ENCODE measurements at places on chromosomes 1 and 21.

DNA sequence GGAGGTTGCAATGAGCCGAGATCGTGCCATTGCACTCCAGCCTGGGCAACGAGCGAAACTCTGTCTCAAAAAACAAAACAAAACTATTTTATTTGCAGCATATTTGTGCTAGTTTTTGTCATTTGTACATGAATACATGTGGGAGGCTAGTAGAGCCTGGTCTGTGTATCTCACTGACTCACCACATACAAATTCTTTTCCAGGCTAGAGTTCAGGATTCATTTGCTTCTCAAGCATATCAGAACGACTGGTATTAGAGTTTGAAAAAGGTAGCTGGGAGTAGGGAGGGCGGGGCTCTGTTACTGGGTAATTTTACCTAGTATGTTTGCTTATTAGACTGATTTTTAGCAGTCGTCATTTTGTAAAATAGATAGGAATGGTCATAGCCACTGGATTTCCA, 4.5 kb upstream of the TOR3A start:
- no peak for DNase-seq

DNA sequence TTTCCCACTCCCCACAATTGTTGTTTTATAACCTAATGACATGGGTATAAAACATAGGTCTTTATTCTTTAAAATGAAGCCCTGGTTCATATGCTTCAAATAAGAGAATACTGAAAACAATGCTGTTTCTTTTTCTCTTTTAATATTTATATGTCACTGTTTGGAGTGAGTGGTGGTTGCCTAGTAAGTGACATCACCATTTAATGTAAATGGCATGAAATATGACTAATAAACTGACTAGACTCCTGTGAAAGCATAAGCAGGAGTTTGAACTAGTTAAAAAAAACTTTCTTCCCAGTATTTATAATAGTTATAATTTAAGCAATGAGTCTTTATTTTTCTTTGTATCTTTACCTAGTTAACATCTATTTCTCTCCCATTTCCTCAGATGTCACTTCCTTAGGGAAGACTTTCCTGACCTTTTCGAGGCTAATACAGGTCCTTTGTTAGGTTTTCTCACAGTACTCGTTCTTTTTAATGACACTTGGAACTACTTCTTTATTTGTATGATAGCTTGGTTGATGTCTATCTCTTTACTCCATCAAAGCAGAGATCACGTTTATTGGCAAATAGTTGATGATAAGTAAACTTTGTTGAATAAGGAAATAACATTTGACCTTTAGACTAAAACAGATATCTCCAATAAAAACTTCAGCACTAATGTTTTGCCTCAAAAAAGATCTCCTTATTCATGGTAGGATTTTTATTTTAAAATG, 105.4 kb upstream of the PDC start:
- no peak for DNase-seq

DNA sequence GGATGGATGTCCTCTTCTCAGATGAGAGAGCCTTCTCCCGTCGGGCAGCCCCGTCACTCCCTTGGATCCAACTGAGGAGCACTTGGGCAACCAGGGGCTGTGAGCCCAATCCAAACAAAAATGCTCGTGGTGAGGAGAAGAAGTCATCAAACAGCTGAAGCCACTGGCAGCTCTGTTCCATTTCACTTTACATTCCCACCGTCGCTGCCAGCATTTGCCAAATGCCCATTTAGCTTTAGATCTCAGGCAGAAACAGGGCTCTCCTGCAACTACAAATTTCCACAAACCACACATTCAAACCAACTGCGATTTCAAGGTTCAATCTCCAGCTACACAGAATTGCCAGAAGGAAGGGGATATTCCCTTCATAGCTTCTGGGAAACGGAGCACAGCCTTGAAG, 634.6 kb downstream of the SMYD3 start:
- DNase-seq, result no peak

- DNase-seq, result no peak
These were observed 212.5 kb downstream of the TOMM20 start for GRCh38 chr1:234915924-234916675.

- no peak for DNase-seq
These were observed 16.0 kb downstream of the PSRC1 start for GRCh38 chr1:109266965-109267364.

DNA sequence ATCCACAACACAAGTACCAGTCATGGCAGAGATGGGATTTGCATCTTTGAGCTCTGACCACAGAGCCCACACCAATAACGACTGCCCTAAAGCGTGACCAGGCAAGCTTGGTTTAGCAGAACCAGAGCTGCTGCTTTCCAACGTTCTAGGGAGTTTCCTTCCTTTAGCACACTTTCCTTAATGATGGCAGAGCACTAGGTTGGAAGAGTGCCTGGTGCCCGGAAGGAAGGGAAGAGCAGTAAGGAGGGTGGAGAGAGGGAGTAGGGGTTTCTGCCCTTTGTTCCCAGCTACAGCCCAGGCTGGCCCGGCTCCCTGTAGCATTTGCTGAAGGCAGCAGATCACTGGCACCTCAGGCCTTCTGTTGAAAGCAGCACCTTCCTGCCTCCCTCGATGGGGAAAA, 6.1 kb upstream of the EVA1C start:
- DNase-seq, result no peak

DNA sequence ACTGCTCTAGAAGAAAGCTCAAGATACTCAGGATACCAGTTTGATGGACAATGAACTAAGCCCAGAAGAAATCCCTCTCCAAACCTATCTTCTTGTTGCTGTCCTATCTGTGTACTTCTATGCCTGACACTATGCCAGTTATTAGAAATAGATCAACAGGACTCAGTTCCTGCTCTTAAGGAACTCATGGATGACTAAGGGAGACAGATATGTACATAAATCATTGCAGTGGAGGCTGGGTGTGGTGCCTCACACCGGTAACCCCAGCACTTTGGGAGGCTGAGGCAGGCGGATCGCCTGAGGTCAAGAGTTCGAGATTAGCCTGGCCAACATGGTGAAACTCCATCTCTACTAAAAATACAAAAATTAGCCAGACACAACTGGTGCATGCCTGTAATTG, 42.4 kb upstream of the AK4 start:
- DNase-seq, result no peak

- DNase-seq, result no peak
These were observed 79.1 kb upstream of the PGD start for GRCh38 chr1:10319750-10320149.

DNA sequence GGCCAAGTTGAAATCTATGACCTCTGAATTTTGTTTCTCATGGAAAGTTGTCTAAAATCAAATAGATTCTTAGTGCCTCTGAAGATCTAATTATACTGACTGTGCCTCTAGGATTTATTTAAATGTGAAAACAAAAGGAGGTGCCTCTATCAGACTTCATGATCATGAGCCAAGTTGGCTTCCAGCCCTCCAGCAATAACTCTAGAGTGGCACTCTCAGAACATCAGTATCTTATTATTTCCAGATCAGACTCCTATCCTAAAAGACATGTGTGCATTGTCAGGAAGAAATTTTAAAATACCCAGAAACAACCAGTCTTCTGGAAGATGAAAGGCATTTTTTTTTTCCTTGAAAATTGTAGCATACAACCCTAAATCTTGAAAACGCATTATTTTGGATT, 368.0 kb downstream of the PDE4B start:
- DNase-seq, result no peak

DNA sequence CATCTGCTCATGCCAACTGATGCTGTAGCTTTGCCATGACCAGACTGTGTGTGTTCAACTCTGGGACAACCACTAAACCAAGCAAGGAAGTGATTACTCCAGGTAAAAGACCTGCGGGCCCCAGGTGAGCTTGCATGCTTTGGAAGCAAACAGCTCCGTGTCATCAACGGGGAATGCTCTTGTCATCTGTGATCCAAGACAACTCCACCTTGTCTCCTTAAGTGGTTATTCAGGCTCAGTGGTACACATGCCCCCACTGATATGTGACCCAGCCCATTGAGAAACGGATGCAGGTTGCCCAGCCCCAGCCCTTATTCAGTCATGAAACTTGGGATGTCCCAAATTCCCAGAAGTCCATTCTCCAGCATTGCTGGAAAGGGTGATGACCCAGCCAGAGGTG, 89.0 kb downstream of the TIAM1 start:
- DNase-seq, result no peak

GRCh38 chr1:41073971-41074370, 52.4 kb upstream of the SLFNL1 start:
- no peak for DNase-seq

GRCh38 chr21:36194024-36194423, 37.4 kb downstream of the DOP1B start:
- DNase-seq, result no peak

DNA sequence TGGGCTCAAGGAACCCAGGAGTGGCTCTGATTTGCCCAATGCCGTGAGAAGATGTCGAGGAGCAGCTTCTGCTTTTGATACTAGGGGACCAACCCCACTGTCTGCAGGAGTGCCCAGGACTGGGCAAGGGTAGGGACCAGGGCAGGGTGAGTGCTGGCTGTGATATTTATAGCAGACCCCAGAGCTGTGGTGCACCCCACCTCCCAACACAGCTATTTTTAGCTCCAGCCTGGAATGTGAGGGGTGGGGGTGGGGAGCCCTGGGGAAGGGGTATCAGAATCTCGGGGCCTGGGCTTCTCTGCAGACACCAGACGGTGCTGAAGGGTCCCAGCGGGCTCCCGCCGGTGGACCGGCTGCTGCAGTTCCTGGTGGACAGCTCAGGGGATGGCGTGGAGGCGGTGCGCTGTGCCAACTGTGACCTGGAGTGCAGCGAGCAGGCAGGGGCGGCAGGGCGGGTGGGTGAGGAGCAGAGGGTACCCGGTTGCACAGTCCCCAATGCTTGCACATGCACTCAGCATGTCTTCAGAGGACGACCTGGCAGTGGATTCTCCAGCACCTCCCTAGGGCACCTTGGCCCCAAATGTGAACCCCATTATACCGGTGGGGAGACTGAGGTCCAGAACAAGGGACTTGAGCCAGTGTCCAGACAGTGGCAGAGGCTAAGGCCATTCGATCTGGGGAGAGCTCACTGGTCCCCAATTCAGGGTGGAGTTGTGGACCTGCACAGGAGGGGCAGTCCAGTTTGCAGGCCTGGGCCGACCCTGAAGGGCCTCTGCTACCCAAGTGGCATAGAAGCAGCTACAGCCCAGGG, 1.4 kb downstream of the RNF207 start:
- DNase-seq, result no peak

DNA sequence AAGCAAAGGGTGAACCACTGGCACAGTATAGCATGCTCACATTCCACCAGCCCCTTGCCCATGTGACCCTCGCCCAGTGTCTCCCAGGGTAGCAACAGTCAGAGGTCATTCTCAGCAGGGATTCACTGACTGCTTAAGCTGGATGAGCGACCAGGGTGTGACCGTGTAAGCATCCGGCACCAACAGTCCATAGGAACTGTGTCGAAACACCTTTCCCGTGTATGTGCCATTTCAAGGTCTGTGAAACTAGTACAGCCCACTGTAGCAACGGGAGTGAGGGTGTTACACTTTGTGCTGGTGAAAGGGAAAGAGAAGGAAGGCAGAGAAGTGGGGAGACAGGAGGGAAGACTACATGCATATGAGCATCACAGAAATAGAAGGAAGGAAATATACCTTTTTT, 10.8 kb downstream of the PIK3C2B start:
- no peak for DNase-seq

GRCh38 chr1:86289161-86289560, 107.0 kb downstream of the ODF2L start:
- DNase-seq, result no peak

DNA sequence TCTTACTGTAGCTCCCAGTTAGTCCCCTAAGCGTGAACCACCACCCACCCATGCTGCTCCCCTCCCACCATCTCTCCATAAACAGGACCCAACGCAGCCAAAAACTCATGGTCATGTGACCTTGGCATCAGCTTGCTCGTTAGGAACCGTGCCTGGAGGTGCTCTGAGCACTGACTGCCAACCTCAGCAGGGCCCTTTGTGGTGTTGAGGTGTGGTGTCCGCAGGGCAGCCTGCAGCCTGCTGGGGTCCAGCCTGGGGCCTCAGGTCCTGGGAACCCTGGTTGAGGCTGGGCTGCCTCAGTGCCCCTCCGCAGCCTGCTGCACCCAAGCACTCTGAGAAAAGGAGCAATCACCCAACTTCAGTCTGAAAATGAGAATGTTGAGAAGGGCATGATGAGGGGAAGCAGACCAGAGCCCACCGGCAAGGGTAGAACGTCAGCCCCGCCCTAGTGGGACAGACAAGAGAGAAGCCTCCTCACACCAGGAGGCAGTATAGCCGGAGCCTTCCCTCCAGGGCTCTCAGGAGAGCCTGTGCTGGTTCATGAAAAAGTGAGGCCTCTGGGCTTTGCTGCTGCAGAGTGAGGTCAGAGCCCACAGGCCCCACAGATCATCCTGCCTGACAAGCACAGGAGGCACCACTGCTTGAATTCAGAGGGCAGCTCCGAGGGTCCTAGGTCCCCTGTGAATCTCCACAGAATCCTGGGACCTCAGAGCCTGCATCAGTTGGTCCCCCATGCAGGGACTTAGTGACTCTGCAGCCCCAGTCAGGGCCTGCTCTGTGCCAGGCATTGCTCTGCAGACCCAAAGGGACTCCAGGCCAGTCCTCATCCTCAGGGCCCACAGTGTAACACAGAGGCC, 4.9 kb upstream of the COL6A2 start:
- no peak for DNase-seq

GRCh38 chr1:182681568-182681912, 2.8 kb downstream of the RGS8 start:
- DNase-seq, result no peak

- DNase-seq, result no peak
These were observed 7.2 kb downstream of the APCS start for GRCh38 chr1:159594625-159595405.

GRCh38 chr21:30255679-30256078, 27.1 kb downstream of the KRTAP24-1 start:
- DNase-seq, result no peak

DNA sequence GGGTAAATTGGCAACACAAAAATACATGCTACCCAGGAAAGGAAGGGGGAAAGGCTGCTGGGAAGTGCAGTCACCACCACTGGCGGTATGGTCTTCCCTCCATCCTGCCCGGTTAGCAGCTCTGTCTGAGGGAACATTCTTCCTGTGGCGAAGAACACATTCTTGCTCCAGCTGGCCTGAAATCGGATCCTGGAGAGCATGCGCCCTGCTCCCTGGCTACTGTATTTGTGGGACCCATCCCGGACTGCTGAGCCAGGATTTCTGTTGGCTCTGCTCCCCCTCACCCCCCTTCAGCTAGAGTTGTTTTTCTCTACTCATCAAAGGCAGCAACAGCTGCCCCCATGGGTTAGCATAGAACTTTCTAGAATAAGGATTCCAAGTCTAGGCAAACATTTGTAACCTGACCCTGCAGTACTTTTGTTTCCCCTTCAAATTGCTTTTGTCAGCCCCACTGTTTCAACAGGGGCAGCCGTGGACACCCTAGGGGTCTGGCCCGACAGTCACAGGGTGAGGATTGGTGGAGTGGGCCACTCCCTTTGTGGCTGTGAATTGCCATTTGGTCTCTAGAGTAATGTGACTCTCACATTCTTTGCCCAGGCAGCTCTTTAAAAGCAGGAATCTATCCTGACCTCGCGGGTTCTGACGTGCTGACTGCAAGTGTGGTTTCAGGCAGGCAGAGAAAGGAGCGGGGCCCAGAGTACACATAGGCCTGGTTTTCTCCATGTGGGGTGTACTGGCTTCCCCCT, 157.7 kb downstream of the TOMM20 start:
- DNase-seq, result no peak
